ENCODE measurements at places on chromosomes 13 and 19.

DNA sequence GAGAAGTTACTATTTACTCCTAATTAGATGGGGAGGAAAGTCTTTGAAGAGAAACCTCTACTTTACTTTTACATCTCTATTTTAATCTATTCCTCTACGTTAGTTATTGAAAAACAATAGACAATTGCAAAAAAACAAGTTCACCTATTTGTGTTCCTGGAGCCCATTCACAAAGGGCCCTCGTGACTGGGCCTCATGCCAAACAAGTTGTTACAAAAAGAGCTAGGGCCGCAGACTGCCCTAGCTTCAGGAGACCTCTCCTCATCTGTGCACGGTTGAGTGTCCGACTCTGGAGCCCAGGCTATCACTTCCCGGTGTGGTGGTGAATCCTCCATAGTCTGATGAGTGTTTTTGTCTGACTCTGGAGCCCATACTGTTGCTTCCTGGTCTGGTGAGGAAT is 190.9 kb downstream of the ZNF486 start:
- DNase-seq, result no peak

DNA sequence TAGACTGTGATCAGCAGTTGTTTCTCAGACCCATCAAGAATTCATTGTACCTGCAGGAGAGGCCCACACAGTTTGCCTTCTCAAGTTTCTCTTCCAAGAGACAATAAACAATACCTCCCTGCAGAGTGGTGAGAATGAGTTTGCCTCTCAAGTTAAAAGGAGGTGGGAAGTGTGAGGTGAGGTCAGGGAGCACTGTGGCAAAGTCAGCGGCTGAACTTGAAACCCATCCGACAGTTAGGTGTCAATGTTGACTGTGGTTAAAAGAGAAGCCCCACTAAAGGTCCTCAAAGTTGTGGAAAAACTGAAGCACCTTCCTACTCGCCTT is 72.9 kb upstream of the TSC22D1 start:
- no peak for DNase-seq

GRCh38 chr13:76822698-76823267 is 63.4 kb downstream of the KCTD12 start:
- no peak for DNase-seq

GRCh38 chr13:65971541-65971940 is 1258.6 kb downstream of the PCDH9 start:
- no peak for DNase-seq

- DNase-seq, result no peak
These were observed 220.1 kb upstream of the SERP2 start for GRCh38 chr13:44153496-44153895.

DNA sequence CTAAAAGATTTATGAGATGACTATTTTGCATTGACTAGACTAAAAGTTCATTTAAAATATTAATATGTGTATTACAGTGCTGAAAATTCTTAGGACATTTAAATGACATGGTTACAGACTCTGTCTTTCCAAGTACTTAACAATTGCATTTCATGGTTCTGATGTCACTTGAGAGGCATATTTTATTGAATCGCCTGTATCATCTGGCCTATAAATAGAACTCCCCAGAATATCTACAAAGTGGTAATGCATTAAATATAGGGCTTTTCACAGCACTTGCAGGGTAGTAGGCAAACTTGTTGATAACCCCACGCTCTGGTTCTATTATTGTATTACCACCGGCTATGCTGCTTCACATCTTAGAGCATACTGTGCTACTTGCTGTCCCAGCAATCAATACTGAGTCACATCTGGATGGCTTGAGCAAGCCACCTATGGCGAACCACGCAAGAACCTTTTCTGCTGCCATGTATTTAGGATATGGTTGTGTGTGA is 400.6 kb downstream of the HS6ST3 start:
- DNase-seq, result no peak

GRCh38 chr13:40283666-40284065 is 382.8 kb downstream of the FOXO1 start:
- no peak for DNase-seq

- no peak for DNase-seq
These were observed 1230.3 kb downstream of the DIAPH3 start for GRCh38 chr13:58933475-58933874.

DNA sequence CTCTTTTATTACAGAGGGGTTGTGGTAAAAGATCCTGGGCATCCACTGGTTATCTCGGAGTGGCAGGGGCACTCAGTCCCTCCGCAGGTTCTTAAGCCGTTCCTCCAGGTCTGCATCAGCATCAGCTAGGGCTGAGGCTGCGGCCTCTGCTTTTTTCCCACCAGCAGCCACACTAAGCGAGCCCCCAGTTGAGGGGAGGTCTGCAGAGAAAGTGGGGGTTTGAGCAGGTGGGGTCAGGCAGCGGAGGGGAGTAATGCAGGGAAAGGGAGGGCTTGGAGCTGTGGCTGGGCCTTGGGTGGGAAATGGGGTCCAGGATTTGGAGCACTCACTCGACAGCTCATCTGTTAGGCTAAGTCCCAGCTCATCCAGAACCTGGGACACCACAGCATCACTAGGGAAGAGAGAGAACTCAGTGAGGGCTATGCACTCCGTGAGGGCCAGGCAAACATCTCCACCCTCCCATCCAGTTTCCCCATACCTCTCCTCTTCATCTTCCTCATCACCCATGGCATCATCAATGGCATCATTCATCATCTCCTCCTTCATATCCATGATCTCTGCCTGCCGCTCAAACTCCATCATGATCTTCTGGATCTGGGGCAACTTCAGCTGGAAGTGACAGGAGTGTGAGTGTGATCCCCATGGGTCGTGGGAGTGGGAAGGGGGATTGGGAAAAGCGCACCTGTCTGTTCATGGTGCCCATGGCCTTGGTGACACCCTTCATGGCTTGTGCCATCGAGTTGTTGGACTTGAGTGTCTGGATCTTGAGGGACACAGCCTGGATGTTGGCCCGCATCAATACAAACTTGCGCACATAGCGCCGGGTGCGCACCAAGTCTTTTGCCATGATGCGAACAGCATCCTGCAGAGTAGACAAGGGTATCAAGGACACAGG is 3.1 kb downstream of the CHMP2A start:
- DNase-seq, result no peak

DNA sequence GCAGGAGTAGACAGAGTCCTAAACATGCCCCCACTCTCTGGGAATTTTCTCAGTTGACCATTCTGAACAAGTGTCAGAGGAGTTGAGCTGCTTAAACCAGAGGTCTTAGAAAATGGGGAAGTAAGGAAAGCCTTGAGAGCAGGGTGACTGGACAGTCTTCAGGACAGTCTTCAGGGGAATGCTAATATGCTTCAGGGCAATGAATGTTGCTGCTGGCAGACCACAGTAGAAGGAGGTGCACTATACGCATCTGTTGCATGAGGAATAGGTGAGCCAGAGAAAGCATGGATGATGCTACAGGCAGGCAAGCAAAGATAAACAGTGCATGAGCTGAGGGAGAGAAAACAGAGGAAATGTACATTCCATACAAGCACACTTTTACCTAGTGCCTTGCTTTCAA is 196.6 kb upstream of the GPR12 start:
- no peak for DNase-seq

GRCh38 chr13:41427666-41428065 is 29.7 kb upstream of the RGCC start:
- DNase-seq, result no peak

GRCh38 chr13:102593466-102593865 is 3.3 kb upstream of the TPP2 start:
- no peak for DNase-seq

DNA sequence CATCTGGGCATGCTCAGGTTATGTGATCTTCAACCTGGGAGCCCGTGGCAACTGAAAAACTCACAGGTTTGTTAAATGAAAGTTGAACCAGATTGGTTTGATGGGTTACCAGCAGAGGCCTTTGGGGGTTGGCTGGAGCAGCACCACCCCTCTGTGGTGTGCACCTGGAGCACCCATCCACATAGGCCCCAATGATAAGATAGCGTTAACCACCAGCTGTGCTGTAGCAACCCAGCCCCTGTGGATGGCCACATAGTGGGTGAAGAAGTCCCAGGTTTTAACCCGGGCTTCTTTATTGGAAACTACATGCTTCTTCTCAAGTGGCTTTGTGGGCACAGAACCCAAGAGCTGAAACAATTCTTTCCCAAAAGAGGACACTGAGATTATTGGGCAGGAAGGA is 22.6 kb upstream of the MTIF3 start:
- peak; percentile 23 for DNase-seq

DNA sequence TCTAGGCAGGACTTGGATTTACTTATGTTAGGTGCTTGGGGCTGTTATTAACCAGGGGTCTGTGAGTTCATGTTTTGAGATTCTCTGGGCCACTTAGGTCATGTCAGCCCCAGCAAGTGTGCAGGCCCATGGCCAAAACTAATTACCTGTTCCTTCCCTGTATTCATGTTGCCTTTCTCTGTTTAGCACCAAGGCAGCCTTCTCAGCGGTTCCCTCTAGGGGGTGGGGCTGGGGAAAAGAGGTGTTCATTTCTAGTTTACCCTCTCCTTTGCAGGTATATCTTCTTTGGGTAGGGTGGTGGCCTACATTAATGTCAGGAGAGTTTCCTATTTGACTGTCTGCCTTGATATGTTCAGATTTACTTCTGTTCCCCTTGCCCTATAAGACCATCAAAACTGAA is 61.7 kb downstream of the PDS5B start:
- DNase-seq, result no peak

DNA sequence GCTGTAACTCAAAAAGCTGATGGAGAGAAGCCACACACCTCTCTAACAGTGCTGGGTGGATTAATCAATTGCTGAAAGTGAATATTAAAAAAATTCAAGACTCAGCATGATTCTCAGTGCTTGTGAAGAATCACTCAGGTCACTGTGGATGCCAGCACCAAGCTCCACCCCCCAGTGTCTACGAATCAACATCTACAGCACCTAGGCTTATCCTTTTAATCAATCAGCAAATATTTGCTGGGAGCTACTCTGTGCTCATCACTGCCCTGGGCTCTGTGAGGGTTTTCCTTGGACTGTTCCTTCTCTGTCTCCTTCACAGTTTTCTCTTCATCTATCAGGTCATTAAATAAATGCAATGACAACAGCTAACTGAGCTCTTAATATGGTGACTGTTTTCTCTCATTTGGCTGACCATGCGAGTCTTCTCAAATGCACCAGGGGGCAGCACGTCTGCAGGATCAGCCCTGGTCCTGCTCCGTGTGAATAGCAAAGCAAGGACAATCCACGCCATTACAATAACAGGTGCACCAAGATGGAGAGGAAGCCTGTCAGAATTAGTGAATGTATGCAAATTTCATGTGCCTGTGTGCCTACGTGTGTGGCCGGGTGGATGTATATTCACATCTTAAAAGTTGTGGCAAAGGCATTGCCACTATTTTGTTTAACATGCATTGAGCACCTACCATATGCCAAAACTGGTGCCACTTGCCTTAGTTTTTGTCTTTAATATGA is 14.6 kb upstream of the C13orf42 start:
- no peak for DNase-seq

GRCh38 chr13:41822560-41822959 is 138.3 kb downstream of the VWA8 start:
- no peak for DNase-seq

DNA sequence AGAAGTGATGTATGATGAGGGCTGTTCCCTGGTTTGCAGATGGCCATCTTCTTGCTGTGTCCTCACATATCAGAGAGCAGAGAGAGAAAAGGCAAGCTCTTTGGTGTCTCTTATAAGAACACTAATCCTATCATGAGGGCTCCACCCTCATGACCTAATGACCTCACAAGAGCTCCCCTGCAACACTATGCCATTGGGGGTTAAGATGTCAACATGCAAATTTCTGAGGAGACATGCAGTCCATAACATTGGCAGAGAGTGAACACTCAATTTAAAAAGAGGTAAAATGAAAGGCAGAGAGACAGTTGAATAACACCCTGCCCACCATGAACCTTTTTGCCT is 10.9 kb downstream of the FAM187B start:
- no peak for DNase-seq

- DNase-seq, result no peak
These were observed 1236.8 kb upstream of the SPRY2 start for GRCh38 chr13:81577601-81578195.

- DNase-seq, result no peak
These were observed 160.2 kb downstream of the SLC7A1 start for GRCh38 chr13:29435125-29435911.

GRCh38 chr19:7304200-7304599 is 10.0 kb upstream of the INSR start:
- DNase-seq, result no peak

DNA sequence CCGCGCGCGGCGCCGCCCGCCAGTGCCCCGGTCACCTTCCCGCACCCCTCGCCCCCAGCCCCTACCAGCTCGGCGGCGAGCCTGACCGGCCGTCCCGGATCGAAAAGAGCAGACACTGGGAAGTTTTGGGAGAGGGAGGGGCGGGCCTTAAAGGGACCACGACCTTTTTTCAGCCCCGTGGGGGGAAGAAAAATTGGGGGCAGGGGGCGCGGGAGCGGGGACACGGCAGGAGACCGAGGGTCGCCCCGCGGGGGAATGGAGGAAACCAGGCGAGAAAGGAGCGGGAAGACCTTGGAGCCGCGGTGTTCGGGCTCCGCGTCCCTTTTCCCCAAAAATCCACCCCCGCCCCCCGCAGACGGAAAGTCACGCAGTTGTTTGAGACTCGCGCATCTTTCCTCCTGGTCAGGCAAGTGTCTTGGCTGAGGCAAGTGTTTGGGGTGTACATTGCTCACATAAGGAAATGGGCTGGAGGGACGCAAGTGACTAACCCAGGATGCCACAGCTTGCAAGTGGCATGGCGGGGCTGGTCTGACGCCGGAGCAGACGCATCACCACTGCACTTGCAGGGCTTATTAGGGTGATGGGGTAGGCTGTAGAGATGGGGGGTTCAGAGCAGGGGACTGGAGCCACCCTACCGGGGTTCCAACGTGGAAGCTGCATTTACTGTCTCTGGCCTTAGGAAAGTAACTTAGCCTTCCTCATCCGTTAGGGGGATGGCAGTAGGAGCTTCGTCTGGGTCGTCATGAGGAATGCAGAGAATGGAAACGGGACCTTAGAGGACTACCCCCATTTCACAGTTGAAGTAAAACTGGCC is 2.7 kb upstream of the HNRNPL start:
- DNase-seq, result peak; percentile 62

DNA sequence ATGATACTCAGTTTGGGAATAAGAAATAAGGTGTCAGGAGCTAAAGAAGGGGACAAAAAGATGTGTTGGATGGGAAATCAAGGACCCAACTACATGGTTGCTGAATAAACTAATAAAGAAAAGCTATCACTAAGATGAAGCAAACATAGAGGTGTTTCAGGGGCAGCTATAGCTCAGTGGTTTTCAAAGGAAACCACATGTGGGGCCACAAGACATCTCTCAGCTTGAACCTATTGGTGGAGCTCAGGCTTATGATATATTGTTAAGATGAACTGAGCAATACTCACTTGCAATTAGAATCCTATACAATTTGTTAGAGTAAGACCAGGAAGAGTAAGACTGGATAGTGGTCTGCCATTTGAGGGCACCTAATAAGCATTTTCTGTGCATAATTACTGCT is 45.1 kb upstream of the SPRY2 start:
- DNase-seq, result peak; percentile 14

GRCh38 chr13:73898276-73898675 is 235.9 kb downstream of the KLF12 start:
- no peak for DNase-seq

DNA sequence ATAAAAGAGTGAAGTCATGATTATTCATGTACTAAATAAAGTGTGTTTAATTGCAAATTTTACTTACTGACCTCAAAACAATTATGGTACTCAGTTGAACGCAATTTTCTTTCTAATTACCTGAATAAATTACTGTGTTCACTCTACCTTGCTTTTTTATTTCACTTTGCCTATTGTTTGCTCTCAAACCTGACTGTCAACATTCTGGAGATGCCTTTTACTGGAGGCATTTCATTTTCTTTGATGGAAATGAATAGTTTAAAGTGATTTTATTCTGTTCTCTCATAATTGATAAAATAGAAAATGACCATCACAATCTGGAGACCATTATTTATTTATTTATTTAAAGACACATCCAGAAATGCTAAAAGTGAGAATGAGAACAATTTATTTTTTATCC is 811.5 kb upstream of the ATXN8OS start:
- no peak for DNase-seq
